ENCODE measurements at places on chromosomes 1 and 21. TPM values are rescaled to one million over a fixed set of nuclear protein-coding genes. Genes with fewer than 3 reads are reported as not detected.

GRCh38 chr1:181405584-181405983, 77.7 kb upstream of the CACNA1E start:
- no peak for DNase-seq

DNA sequence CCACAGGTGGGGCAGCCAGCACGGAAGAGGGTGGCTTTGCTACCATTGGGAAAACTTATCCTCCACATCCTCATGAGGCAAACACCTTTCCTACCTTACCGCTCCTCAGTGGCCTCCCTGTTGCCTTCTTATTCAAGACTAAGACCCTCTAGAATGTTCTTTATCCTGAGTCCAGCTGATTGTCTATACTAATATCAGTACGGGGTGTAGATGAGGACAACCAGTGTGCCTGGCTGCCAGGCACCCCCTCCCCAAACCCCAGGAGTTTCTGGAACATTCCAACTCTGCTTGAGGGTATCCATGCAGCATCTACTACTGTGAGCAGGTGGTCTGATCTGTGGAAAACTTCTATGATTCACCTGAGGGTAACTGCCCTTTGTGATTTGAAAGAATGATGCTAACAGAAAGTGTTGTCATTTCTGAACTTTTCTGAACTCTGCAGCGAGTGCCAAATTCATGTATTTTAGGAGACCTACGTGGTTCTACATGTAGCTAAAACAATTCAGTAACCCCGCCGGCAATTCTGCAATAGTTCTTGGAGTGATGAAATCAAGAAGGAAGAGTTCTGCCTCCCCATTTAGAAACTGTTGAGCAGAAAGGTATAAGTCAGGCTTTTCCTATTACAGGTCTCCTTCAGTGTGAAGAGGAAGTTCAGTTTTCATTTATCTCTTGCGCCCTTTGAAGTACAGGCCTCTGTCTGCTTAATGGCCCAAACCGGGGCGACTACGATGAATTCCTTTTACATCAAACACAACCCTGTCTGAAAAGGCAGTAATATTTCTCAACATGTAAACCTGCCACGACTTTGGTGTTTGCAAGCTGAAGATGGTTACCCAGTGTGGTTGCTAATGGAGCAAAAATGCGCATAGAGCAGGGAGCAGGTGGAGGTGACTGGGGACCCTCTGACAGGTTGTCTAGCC, 80.4 kb downstream of the RUNX1 start:
- DNase-seq, result no peak

GRCh38 chr1:94922761-94923331, 4.1 kb downstream of the CNN3 start:
- no peak for DNase-seq

- no peak for DNase-seq
Observed at GRCh38 chr1:205575294-205575885, 56.4 kb downstream of the ELK4 start.

- DNase-seq, result no peak
Observed at GRCh38 chr1:173430677-173431303, 46.3 kb upstream of the PRDX6 start.

GRCh38 chr21:39048574-39048973, 134.7 kb downstream of the PSMG1 start:
- no peak for DNase-seq

F13B gene
- not detected for polyA plus RNA-seq

Measured in AG04450 (cell line).